ENCODE measurements at places on chromosomes 1 and 21. TPM values are rescaled to one million over a fixed set of nuclear protein-coding genes. Genes with fewer than 3 reads are reported as not detected.

GRCh38 chr1:180267211-180267561 is 37.1 kb downstream of the LHX4 start:
- no peak overlapping the region for H3K4me3 ChIP-seq
- H3K27ac ChIP-seq = no peak overlapping the region
- no peaks in the 10 kb centered on the region for H3K27me3 ChIP-seq
- no peak for DNase-seq
- no peaks in the 10 kb centered on the region for H3K4me1 ChIP-seq
- H3K36me3 ChIP-seq = no peaks in the 10 kb centered on the region

GRCh38 chr1:91699339-91699974 is 186.5 kb downstream of the TGFBR3 start:
- no peaks in the 10 kb centered on the region for H3K27me3 ChIP-seq
- no peak overlapping the region for H3K27ac ChIP-seq

Gene KCNJ9
- total RNA-seq = not detected

Gene OVAAL
- total RNA-seq = not detected

Data from natural killer cell (primary cell).